Fibroblast of pulmonary artery (primary cell): ENCODE measurements at places on chromosomes 11 and 22.

DNA sequence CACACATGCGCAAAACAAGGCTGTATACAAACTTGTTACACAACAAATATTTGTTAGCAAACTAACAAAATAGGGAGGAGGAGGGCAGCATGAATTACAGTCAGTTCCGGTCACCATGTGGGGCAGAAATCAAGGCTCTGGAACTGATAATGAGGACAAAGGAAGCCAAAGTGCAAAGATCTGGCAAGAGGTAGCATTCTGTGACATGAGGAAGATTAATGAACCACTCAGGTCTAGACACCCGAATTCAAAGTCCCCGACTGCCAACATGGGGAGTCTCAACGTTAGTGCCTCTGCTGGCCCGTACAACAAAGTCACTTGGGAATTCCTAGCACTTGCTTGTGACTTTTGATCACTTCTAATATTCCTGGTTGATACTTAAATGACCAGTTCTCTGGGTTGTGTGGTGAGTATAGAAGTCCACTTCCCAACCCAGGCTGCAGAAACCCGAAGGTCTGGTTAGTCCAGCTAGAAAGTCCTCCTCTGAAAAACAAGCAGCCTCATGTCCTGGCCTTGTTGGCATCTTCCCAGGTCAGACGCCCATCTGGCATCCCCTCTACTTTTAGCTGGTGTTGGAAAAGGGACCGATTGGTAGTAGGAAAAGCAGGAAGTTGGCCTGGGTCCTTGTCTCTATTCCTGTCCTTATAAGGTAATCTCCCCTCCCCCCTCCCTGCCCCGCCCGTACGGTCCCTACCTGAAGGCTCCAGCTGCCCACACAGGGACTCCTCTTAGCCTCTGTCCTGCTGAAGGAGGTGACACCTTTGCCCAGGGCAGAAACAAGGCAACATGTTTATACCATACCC, 1.6 kb downstream of the SUN2 start:
- peak; percentile 66 for DNase-seq

DNA sequence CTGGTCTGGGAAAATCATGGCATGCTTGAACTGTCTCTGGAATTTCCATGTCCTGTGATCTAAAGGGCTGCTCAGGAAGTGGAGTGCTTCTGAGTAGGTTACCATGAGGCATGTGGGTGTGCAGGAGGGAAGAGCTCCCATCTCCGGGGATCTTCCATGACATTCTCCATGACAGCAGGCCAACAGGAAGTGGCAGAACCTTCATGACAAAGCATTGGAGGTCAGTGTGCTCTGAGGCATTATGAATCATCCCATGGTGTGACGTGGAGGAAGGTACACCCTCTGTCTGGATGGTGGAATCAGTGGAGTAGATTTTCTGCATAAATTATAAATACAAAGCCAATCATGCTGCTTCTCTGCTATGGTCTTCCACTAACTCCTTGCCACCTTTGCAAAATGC, 139.6 kb upstream of the E2F8 start:
- peak; percentile 94 for DNase-seq

DNA sequence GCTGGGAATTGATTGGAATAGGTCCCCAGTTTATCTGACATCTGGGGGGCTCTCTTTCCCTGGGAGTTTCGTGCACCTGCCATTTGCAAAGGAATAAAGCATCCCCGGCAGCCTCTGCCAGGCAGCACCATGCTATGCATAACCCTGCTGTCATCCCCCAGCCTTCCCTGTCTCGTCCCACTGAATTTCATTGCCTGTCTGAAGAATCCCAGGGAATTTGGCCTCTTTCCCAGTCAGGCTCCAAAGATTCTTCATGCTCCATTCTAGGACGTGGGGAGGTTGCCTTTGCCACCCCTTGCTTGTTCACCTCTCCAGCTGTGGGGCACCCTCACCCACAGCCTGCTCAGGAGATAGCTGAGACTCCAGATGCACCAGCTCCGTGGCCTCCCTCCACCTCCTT, 195.1 kb upstream of the TBCEL start:
- DNase-seq, result no peak

GRCh38 chr11:119195680-119196079, 10.4 kb downstream of the NHERF4 start:
- peak; percentile 69 for DNase-seq

- DNase-seq, result no peak
Measured at GRCh38 chr22:47759909-47760308, 997.5 kb downstream of the TBC1D22A start.
